ENCODE measurements at places on chromosomes 12 and 14. TPM values are rescaled to one million over a fixed set of nuclear protein-coding genes. Genes with fewer than 3 reads are reported as not detected.

The CMTM5 gene
- total RNA-seq: 0.27 TPM

The DENND5B gene
- total RNA-seq: 36.7 TPM

DNA sequence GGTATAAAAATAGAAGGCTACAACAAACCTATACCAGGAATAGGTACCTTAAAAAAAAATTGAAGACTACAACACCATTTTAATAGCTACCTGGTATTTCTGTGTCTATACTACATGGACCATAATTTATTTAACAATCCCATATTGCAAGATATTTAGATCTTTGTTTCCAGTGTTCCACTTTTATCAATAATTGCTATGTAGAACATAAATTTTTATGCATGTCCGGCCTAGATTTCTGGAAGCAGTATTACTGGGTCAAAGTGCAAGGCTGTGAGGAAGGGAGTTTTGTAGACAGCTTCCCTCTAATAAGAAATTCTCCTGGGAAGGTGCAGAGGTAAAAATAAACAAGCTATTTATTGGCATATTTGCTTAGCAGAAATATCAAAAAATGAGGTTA is 4.1 kb upstream of the DCAF11 start:
- no peak for DNase-seq

DNA sequence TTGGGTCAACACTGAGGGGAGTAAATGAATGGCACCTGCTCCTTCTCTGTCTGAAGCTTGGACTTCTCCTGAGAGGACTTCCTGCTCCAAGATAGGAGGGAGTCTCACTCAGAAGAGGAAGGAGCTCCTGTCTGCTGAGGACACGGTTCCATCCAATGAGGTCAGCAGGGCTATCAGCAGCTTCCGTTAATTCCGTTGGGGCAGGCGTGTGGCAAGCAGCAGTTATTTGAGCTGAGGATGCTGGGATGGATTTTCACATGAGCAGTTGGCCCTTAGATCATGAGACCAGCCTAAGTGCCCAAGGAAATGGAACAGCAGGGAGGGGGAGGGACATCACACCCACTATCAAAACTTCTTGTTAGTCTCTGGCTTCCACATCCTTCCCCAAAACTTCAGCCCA is 159.0 kb upstream of the PZP start:
- no peak for DNase-seq

- no peak for DNase-seq
These were observed 134.5 kb upstream of the MED13L start for GRCh38 chr12:116411977-116412376.

- no peak for DNase-seq
These were observed 34.5 kb upstream of the PTGR2 start for GRCh38 chr14:73817020-73817655.

GRCh38 chr12:19201661-19202060 is 72.1 kb downstream of the PLEKHA5 start:
- DNase-seq: no peak

DNA sequence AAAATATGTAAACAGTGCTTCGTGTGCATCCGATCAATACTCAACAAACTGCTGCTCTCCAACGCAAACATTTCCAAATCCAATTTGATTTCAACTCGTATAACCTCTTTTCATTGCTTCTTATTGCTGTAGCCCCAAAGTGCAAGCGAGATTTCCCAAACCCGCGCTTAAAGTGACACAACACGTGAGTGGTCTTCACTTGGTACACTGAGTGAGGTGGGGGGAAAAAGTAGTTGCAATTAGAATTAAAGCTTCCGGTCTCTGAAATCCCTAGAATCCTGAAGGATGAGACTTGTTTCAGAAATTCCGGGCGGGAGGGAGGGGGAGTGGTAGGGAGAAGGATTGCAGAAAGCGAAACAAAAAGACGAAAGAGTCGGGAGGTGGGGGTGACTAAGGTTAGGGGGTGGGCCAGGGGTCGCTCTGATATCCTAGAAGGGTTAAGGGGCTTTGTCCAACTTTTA is 387.5 kb downstream of the BCAT1 start:
- no peak for DNase-seq
